ENCODE measurements at places on chromosomes 6 and 20. TPM values are rescaled to one million over a fixed set of nuclear protein-coding genes. Genes with fewer than 3 reads are reported as not detected.

- DNase-seq = no peak
Measured at GRCh38 chr6:170584954-170585498, 589 bp upstream of the PDCD2 start.

DNA sequence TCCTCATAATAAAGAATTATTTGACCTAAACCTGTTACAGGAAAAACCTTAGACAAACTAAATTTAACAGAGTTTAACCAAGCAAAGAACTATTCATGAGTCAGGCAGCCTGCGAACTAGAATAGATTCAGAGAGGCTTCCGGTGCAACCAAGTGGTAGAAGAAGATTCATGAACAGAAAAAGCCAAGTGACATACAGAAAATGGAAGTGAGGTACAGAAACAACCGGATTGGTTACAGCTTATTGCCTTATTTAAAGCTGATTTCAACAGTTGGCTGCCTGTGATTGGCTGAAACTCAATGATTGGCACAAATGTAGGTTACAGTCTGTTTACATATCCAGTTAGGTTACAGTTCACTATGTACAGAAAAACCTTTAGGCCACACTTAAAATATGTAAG is 10.1 kb downstream of the PPP1R3G start:
- no peak for DNase-seq

DNA sequence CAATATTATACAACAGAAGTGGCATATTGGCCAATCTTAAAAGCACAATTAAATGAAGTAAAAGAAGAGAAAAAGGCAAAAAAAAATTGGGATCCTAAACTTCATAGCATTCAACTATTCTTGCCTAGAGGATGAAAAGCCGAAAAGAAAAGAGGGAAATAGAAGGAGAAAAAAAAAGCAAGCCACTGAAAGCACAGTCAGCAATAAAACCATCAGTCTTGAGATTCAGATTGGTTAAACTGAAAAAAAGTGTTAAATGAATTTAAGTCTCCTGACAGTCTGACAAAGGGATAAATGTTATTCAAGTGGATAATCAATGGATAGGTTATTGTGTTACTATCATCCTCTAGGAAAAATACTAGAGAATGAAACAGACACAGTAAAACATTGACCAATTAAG is 19.9 kb downstream of the MOXD1 start:
- DNase-seq = no peak

DNA sequence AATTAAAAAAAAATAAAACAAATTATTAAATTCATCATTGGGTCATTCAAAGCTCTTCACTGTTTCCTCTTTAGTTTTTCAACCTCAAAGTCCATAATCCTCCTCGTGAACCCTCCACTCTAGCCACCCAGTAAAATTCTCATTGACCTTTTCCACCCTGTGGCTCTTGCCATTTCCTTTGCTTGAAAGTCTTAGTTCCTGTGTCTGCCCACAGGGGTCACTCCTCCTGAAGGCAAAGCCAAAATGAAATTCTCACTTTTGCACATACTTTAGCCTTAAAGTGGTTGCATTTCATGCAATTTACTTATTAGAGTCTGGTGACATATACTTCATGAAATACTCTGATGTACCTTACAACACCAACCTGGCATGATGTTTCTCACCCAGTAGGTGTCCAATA is 263.7 kb downstream of the BMP2 start:
- no peak for DNase-seq

GRCh38 chr20:46128310-46129151 is 10.4 kb downstream of the CD40 start:
- no peak for DNase-seq

- peak; percentile 63 for DNase-seq
Measured at GRCh38 chr6:150417899-150418826, 49.4 kb downstream of the IYD start.

DNA sequence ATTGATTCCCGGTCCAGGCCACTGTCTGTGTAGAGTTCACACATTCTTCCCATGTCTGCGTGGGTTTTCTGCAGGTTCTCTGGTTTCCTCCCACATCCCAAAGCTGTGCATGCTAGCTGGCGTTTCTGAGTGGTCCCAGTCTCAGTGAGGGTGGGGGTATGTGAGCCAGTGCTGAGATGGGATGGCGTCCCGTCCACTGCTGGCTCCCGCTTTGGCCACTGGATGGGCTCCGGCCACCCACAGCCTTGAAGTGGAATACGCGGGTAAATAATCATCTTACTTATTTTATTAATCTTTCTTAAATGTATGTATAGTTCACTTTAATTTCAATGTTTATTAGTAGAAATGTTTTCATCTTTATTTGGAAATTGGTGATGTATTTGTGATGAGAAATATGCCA is 343.5 kb upstream of the MANEA start:
- DNase-seq = no peak

The PRR18 gene
- total RNA-seq = not detected

- no peak for DNase-seq
Measured at GRCh38 chr20:43694763-43695162, 27.8 kb downstream of the MYBL2 start.

DNA sequence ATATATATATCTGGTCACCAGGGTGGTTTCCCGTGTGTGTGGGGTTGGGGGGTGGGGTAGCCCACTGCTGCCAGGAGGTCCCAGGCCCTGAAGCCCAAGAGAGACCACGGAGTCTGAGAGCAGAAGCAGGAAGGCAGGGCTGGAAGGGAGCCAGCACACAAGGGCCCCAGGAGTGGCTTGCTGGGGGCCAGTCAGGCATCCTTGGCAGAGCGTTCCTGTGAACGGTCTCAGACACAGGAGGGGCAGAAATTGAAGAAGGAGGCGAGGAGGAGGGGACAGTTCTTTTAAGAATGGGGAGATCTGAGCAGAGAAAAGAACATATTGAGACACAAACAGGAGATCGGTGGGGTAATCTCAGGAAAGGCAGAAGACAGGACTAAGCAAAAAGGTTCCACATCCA is 1.9 kb upstream of the EBF4 start:
- DNase-seq = no peak

GRCh38 chr6:84137989-84138575 is 89.4 kb downstream of the CEP162 start:
- DNase-seq = no peak

- no peak for DNase-seq
Measured at GRCh38 chr6:34447910-34448309, 18.0 kb upstream of the PACSIN1 start.

DNA sequence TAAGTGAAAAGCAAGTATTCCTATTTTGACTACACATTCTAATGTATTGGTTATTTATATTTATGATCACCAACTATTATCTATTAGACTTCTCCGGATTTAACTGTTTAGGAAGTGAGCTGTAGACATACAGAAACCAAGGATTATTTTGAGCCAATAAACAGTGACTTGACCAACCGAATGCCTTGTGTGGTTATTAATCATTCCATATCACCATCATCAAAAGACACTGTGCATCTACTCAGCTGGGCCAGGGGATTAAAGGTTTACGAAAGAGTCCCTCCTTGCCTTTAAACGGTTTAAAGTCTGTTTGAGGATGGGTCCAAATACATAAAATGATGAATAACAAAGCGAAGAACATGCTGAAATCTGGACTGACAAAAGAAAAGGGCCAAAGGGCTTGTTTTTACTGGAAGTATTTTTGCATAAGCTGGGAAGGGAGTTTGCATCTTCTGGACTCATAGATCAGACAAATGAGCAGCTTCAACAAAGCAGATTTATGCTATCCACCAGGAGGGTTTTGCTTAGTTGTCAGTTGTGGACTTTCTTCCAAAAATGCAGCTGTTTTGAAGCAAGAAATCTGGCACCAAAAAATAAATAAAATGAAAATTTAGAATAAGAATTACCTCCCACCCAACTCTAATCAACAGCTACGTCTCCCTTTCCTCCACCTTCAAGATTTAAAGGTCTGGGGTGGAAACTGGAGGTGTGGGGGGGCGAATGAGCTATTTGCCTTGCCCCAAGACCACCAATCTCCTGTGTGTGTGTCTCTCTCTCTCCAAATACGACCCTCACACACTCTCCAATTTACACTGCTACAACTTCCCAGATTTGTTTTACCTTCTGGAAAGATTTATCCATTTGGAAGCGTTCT is 33.6 kb upstream of the ID4 start:
- no peak for DNase-seq

GRCh38 chr6:89974834-89975233 is 80.6 kb downstream of the GJA10 start:
- DNase-seq = no peak

The E2F1 gene
- total RNA-seq = 2.3 TPM

GRCh38 chr6:55568808-55569439 is 10.1 kb downstream of the HMGCLL1 start:
- DNase-seq = no peak

The TSPO2 gene
- 1.0 TPM for total RNA-seq

DNA sequence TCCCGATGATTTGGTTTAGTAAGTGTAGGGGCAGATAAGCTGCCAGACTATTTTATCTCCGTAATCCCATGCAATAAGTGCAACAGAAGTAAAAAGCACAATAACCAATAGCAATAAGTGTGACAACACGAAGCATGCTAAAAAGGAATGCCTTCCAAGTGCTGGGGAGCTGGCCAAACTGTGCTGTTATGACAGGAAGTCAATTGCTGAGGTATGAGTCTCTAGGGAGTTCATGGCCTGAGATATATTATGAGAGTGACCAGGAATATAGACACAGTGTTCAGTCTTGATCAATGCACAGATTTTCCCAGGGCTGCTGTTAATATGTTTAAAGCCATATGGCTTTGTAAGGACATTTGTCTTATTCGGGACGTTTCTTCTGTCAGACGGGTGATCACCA is 10.5 kb upstream of the ANGPT4 start:
- no peak for DNase-seq

GRCh38 chr20:50026746-50027575 is 44.2 kb downstream of the SNAI1 start:
- DNase-seq = no peak

GRCh38 chr6:111837641-111838500 is 35.4 kb downstream of the FYN start:
- no peak for DNase-seq

DNA sequence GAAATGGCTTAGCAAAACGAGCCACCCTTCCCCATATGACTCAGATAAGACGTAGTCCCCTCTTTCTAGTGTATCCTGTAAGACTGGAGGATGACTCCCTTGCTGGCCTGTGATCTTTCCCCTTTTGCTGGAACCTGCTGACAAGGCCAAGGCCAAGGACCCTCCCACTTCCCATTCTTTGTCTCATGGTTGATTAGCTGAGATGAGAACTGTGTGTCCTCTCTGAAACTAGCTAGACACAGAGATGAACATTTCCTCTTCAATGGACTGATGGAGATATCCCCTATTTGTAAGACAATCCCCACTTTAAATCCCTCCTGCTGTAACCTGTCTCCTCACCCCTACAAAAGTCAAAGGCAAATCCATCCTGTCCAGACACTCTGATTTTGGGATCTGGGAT is 33.4 kb upstream of the SCRT2 start:
- DNase-seq = no peak

DNA sequence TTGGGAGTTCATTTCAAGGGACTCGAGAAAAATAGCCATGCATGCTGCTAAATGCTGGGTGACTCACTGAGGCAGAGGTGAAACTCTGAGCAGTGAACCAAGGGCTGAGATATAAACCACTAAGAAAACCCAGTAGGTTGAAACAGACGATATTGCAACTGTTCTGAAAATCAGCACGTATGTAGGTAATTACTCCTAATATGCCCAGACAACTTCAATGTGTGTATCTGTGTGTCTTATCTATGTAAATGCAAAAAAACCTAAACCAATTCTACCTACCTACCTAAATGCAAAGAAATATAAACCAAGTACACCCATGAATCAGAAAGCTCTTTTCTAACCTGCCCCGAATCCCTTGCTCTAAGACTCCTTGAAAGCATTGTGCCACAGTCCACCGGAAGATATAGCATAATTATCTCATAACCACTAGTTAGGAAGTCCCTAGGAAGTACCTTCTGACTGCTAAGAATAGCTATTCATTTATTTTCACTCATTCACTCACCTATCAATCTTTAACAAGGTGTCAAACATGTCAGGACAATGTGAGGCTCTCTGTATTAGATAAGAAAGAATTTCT is 458.7 kb upstream of the RUNX2 start:
- DNase-seq = no peak

GRCh38 chr20:16622501-16622900 is 49.3 kb upstream of the KIF16B start:
- no peak for DNase-seq

The SCRT2 gene
- not detected for total RNA-seq

GRCh38 chr6:49676671-49677281 is 36.6 kb downstream of the CRISP2 start:
- peak; percentile 86 for DNase-seq

GRCh38 chr6:40426346-40427066 is 160.7 kb downstream of the LRFN2 start:
- no peak for DNase-seq

GRCh38 chr6:445571-446417 is 54.2 kb downstream of the IRF4 start:
- no peak for DNase-seq

- no peak for DNase-seq
Measured at GRCh38 chr6:16228709-16229665, 9.4 kb upstream of the GMPR start.

The RNF144B gene
- total RNA-seq = 33.9 TPM

The HLA-F gene
- total RNA-seq = 87.3 TPM

DNA sequence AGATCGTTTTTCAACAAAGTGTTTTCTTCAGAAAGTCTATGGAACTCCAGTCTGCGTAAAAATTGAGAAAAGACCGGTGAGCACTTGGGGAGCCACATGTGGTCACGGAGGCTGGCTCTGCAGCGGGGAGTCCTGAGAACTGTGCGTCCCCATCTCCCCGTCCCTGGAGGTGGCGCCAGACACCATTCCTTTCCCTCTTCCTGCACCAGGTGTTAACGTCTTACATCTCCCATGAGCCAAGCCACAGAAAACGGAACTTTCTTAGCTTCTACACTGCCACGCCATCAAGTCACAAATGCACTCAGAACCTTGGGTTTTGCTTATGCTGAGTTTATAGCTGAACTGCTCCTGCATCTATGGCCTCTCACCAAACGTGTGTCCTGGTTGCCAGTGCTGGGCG is 62.6 kb downstream of the GINS1 start:
- DNase-seq = no peak

GRCh38 chr6:90490030-90490716 is 96.7 kb downstream of the MAP3K7 start:
- DNase-seq = no peak

- no peak for DNase-seq
Measured at GRCh38 chr20:52270696-52271095, 79.1 kb upstream of the ZFP64 start.

- no peak for DNase-seq
Measured at GRCh38 chr6:157790548-157791160, 32.4 kb upstream of the SNX9 start.

The DDR1 gene
- total RNA-seq = 457 TPM

The SRSF12 gene
- total RNA-seq = 2.2 TPM
